Naive thymus-derived CD8-positive, alpha-beta T cell (primary cell): ENCODE measurements at places on chromosomes 2 and 18.
A peak's percentile ranks its signal among the peaks of the same experiment; 100 is the strongest.

GRCh38 chr2:26818972-26819371 lies 29.0 kb upstream of the DPYSL5 start:
- peaks cover 8% of the 10 kb centered on the region for H3K27me3 ChIP-seq
- peaks cover 4% of the 10 kb centered on the region for H3K36me3 ChIP-seq
- DNase-seq = no peak
- H3K4me3 ChIP-seq = no peak overlapping the region
- peak overlapping the region; percentile 14 for H3K27ac ChIP-seq
- H3K4me1 ChIP-seq = peaks cover 4% of the 10 kb centered on the region

DNA sequence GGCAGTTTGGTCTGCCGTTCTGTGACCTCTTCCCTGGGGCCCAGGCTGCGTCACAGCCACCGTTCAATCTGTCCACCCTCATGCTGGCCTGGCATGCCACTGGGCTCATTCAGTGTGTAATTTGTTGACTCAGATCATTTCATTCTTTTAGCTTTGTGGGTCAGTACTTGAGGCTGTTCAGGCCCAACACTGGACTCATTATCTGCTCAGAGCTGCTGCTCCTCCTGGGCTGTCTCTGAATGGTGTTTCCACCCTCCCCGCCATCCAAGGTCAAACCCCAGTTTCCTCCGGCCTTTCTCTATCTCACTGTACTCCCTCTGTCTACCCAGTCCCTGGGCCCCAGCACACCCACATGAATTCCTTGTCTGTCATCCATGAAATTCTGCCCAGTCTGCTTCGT lies 152.4 kb upstream of the NCK2 start:
- peaks cover 8% of the 10 kb centered on the region for H3K4me1 ChIP-seq
- no peak for DNase-seq
- no peak overlapping the region for H3K27ac ChIP-seq
- no peak overlapping the region for H3K4me3 ChIP-seq
- H3K36me3 ChIP-seq = peaks cover 21% of the 10 kb centered on the region

GRCh38 chr18:424071-424661 lies 76.3 kb downstream of the COLEC12 start:
- H3K27me3 ChIP-seq = peaks cover 3% of the 10 kb centered on the region
- no peak overlapping the region for H3K27ac ChIP-seq
- DNase-seq = no peak
- no peaks in the 10 kb centered on the region for H3K4me1 ChIP-seq
- no peak overlapping the region for H3K4me3 ChIP-seq

GRCh38 chr2:32678825-32679224 lies 51.0 kb downstream of the TTC27 start:
- H3K4me1 ChIP-seq = peaks cover 12% of the 10 kb centered on the region
- H3K4me3 ChIP-seq = no peak overlapping the region
- H3K36me3 ChIP-seq = peaks cover 6% of the 10 kb centered on the region

DNA sequence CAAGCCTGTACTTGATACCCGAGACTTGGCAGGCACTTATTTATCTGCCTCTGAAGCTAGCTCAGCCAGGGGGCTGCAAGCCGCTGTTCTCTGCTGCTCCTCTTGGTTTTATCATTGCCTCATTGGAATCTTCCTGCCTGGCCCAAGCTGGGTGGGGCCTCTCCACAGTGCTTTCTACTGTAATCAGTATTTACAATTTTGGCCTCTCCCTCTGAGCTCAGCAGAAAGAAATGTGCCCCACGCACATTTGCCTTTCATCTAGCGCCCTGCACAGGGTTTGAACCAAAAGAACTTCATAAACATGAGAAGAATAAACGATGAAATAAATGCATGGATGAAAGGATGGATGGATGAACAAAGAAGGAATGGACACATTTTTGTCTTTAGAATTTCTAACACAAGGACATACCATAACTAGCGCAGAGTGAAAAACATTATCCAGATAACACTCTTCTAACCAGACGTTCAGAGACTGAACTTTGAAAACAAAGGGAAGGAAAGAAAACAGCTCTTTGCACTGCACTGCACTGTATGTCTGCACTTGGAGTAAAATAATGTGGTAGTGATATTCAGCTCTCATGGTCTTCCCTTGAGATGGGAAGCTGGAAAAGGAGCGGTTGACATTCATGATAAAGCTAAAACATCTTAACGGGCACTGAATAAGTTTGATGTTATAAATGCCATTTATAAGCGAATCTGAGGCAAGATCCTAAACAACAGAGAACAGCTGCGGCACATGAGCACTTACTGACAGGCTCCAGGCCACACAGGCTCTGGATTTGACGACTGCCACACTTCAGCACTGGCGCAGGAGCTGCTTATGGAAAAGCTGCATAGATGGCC lies 86.8 kb upstream of the SP3 start:
- no peaks in the 10 kb centered on the region for H3K4me1 ChIP-seq
- DNase-seq = no peak
- H3K4me3 ChIP-seq = no peak overlapping the region
- H3K27me3 ChIP-seq = peaks cover 6% of the 10 kb centered on the region
- H3K27ac ChIP-seq = no peak overlapping the region
- no peaks in the 10 kb centered on the region for H3K36me3 ChIP-seq

GRCh38 chr2:41024816-41025215 lies 572.9 kb upstream of the SLC8A1 start:
- no peak overlapping the region for H3K4me3 ChIP-seq
- DNase-seq = no peak
- H3K27ac ChIP-seq = no peak overlapping the region

DNA sequence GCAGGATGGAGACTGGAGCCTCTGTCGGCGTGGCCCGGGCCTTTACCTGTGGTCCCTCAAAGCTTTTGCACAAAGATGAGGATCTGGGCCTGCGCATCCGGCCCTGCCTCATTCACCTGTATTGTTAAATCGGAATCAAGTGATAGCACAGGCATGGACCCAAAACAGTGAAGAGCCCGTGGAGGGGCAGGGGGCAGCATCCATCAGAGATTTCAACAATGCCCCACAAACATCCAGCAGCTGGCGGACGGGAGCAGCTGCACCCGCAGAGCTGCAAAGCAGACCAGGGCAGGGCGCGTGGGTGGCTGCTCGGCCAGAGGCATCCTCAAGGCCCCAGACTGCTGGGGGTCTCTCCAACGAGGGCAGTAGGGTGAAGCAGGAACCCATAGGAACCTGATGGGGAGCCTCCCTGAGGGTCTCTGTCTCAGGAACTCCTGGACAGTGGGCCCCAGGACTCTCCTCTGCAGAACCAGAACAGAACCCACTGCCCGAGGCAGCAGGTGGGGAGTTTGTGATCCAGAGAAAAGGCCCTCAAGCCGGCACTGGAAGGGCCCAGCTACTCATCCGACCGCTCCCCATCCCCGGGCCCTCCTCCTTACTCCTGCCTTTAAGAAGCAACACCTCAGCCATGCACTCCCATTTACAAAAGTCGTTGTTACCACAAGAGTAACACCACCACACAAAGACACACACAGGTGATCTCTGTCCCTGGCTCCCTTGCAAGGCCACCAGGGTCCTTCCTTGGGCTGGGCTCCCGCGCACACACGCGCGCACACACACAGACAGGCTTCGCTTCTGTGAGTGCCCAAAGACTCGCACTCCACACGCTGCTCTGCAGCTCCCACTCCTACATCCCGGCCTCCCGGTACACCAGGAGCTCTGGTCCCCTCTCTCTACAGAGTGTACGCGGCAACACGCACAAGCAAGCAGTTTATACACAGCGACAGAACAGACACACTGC lies 28.8 kb downstream of the HDAC4 start:
- no peaks in the 10 kb centered on the region for H3K27me3 ChIP-seq
- peaks cover 5% of the 10 kb centered on the region for H3K4me1 ChIP-seq
- H3K4me3 ChIP-seq = no peak overlapping the region
- no peak for DNase-seq
- no peaks in the 10 kb centered on the region for H3K36me3 ChIP-seq

GRCh38 chr18:61471541-61471940 lies 138.3 kb downstream of the CDH20 start:
- no peaks in the 10 kb centered on the region for H3K36me3 ChIP-seq
- no peaks in the 10 kb centered on the region for H3K4me1 ChIP-seq
- no peak overlapping the region for H3K27ac ChIP-seq
- no peaks in the 10 kb centered on the region for H3K27me3 ChIP-seq

DNA sequence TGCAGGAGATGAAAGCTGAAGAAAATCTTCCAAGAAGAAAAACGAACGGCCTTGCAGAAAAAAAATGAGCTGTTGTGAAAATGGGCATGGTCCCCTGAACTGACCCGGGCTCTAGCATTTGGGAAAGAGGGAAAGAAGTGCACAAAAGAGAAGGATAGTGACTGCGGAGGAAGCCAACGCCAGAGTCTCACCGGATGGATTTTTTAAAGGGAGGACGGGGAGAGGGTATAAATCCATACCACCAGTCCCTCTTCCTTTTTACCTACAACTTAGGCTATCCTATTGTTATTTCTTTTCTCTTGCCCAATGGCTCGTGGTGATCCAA lies 601 bp downstream of the WDR35 start:
- peaks cover 10% of the 10 kb centered on the region for H3K27me3 ChIP-seq
- H3K4me1 ChIP-seq = peaks cover 15% of the 10 kb centered on the region
- peak overlapping the region; percentile 88 for H3K4me3 ChIP-seq
- H3K27ac ChIP-seq = peak overlapping the region; percentile 88
- peaks cover 11% of the 10 kb centered on the region for H3K36me3 ChIP-seq
- DNase-seq = no peak

- H3K36me3 ChIP-seq = peaks cover 5% of the 10 kb centered on the region
- H3K27me3 ChIP-seq = peaks cover 16% of the 10 kb centered on the region
- H3K4me1 ChIP-seq = no peaks in the 10 kb centered on the region
Measured at GRCh38 chr2:120330946-120331822, 14.8 kb upstream of the INHBB start.

DNA sequence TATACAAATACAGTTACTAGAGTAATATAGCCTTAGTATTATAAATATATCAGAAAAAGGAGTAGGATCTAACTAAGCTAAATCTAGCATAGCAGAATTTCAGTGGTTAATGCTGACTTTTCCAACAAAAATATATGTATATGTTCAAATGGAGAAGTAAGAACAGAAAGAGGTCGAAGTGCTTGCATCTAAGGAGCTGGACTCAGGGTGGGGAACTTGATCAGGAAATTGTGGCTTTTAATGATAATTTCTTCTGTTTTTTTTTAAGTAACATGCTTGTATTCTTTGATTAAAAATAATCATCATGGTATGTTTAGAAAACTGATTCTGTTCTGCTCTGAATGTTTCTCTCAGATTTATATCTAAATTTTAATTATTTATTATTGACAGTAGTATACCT lies 327.1 kb downstream of the GALNT13 start:
- H3K4me1 ChIP-seq = no peaks in the 10 kb centered on the region
- H3K36me3 ChIP-seq = no peaks in the 10 kb centered on the region
- H3K27me3 ChIP-seq = no peaks in the 10 kb centered on the region
- H3K4me3 ChIP-seq = no peak overlapping the region

DNA sequence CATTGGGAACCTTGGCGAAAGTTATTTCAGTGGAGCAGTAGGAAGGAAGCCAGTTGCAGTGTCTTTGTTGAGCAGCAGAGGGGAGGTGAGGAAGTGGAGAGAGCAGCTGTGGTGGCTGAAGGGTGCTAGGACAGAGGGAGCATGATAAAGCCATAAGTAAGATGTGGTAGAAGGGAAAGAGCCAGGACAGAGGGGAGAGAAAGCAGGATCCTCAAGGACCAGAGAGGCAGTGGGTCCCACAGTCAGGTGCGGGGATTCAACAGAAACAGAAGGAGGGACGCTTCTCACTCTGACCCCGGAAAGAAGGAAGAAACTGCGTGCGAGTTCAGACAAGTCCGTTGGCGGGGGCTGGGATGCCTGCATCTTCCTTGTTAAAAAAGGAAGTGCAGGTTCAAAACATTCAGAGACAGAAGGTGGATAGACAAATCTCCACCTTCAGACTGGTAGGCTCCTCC lies at the start of gene CXCR2:
Gene CXCR2, plus strand, starts transcription at position 403 of the 455 bp plus-strand sequence. CDS start 8,774 bp downstream, outside the sequence.
- no peaks in the 10 kb centered on the region for H3K36me3 ChIP-seq
- peaks cover 4% of the 10 kb centered on the region for H3K4me1 ChIP-seq
- no peak for DNase-seq
- peaks cover 23% of the 10 kb centered on the region for H3K27me3 ChIP-seq
- peak within 1 kb of the TSS; percentile 12 for H3K4me3 ChIP-seq
- no peak within 1 kb of the TSS for H3K27ac ChIP-seq

- H3K27me3 ChIP-seq = no peaks in the 10 kb centered on the region
- H3K4me1 ChIP-seq = peaks cover 12% of the 10 kb centered on the region
- peaks cover 16% of the 10 kb centered on the region for H3K36me3 ChIP-seq
- no peak for DNase-seq
- H3K27ac ChIP-seq = no peak overlapping the region
- H3K4me3 ChIP-seq = no peak overlapping the region
Measured at GRCh38 chr2:215687149-215688031, 251.5 kb upstream of the FN1 start.

DNA sequence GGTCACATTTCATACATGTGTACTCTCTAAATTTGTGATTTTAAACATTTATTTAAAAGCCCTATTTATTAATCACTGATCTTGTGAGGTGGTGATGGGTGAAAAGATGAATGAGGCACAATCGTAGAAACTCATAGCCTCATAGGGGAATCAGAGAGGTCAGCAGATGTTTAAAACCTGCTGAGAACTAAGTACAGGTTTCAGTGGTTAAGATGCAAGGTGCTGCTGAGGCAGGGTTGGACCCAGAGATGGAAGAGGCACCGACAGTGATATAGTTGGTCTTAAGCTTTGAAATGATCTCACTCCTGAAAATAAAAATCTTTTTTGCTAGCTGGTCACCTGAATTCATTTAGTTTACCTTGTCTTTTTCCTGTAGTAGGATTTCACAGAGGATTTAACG lies 49.6 kb downstream of the LINC00305 start:
- no peaks in the 10 kb centered on the region for H3K4me1 ChIP-seq
- H3K36me3 ChIP-seq = no peaks in the 10 kb centered on the region
- no peak for DNase-seq
- H3K27me3 ChIP-seq = no peaks in the 10 kb centered on the region

DNA sequence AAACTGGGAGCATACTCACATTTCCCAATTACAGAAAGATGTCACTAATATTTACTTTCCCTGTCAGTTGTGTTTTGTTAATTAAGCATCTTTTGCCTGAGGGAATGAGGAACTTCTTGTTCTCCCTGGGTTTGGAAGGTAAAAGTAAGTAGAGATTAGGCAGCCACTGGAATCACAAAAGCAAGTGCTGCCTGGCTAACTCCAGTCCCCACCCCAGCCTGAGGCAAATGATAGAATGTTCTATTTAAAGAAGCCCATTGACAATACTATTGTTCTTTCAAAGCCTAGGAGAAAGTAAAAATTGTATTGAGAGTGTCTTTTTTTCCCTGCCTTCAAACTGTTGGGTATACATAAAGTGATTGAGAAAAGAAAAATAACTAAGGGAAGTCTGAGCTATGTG lies 93.8 kb downstream of the MBD2 start:
- H3K36me3 ChIP-seq = peaks cover 2% of the 10 kb centered on the region
- no peak overlapping the region for H3K27ac ChIP-seq
- H3K27me3 ChIP-seq = no peaks in the 10 kb centered on the region
- no peaks in the 10 kb centered on the region for H3K4me1 ChIP-seq
- H3K4me3 ChIP-seq = no peak overlapping the region
- no peak for DNase-seq

GRCh38 chr18:13099113-13099512 lies 108.0 kb downstream of the CEP192 start:
- no peak overlapping the region for H3K27ac ChIP-seq
- peaks cover 8% of the 10 kb centered on the region for H3K4me1 ChIP-seq
- H3K27me3 ChIP-seq = no peaks in the 10 kb centered on the region
- H3K4me3 ChIP-seq = no peak overlapping the region

- no peaks in the 10 kb centered on the region for H3K36me3 ChIP-seq
- no peak overlapping the region for H3K4me3 ChIP-seq
- no peaks in the 10 kb centered on the region for H3K27me3 ChIP-seq
- no peak for DNase-seq
Measured at GRCh38 chr18:21853016-21853415, 112.4 kb downstream of the MIB1 start.

- H3K27ac ChIP-seq = no peak overlapping the region
- DNase-seq = no peak
- H3K36me3 ChIP-seq = no peaks in the 10 kb centered on the region
- H3K27me3 ChIP-seq = peaks cover 29% of the 10 kb centered on the region
- no peak overlapping the region for H3K4me3 ChIP-seq
Measured at GRCh38 chr2:18490901-18491300, 69.6 kb downstream of the RDH14 start.
